ENCODE measurements at places on chromosomes 13 and 19.

GRCh38 chr13:74145249-74145975, 11.2 kb upstream of the KLF12 start:
- no peak for DNase-seq

DNA sequence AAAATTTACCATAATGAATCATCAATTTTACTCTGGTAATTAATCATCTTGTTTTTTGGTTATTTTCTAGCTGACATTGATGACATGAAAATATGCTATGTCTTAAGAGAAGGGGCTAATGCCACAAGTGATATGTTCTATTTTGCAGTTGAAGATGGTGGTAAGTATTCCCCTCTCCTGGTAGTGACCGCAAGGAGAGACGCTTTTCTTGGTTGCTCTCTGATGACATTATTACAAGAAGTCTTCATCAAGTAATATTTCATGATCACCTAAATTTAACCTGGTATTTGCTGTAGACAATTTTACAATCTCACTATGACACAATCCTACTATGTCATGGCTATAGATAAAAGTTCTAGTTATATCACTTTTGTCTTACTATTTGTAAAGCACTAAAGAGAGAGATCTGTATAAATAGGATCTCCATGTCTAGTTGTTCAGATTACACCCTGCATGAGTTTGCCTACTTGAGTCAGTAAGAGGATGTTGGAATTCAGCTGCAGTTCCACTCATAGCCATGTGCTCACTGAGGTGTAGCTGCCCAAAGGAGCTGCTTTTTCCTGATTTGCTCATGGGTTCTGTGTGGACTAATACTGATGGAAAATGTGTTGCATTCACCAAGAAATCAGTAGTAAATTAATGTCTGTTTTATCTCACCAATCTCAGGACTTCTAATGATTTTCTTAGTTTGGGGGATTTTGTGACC, 10.9 kb downstream of the FREM2 start:
- no peak for DNase-seq

DNA sequence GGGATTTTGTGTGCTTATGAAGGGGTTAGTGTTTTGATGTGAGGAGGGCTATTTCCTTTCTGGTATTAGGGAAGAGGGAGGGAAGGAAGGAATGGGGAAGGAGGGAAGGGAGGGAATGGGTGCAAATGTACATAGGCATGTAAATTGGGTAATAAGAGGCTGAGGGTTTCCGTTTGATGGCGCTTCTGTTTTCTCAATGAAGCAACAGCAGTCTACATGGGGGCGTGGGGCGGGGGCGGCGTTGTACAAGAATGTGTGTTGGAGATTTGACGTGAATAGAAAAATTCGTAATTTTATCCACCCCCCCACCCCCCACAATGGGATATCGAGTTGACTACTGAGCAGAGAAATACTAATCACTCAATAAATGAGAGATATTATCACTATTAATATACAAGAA, 52.5 kb downstream of the PDS5B start:
- DNase-seq, result no peak

- no peak for DNase-seq
These were observed 1.0 kb downstream of the CDC16 start for GRCh38 chr13:114235697-114236096.

DNA sequence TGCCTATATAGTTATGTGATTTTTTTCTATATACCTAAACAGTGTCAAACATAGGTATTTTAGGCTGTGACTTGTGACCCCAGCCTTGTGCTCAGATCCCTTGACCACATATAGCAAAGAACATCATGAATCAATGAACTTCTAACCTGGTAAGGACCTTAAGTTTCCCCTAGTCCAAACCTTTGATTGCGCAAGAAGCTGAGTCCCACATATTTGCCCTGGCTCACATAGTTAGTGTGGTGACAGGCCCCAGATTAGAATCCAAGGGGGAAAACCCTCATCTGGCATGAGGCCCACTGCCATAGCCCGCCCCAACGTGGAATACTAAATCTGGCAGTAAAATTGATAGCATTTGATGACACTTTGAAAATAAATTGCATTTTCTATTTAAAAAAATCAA, 171.8 kb downstream of the MZT1 start:
- DNase-seq, result no peak

GRCh38 chr19:33207040-33207620, 13.0 kb downstream of the LRP3 start:
- DNase-seq, result no peak

DNA sequence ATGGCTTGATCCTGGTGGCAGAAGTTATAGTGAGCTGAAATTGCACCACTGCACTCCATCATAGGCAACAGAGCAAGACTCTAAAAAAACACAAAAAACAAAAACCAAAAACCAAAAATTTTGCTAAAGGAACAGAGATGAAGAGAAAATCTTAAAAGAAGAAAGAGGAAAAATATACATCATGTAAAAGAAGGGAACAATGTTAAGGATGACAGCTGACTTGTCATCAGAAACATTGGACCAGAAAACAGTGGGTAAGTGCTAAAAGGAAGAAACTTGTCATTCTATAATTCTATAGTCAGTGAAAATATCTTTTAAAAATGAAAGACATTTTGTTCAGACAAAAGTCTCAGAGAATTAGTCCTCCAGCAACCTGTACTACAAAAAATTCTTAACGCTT, 93.8 kb downstream of the WASF3 start:
- DNase-seq, result no peak

DNA sequence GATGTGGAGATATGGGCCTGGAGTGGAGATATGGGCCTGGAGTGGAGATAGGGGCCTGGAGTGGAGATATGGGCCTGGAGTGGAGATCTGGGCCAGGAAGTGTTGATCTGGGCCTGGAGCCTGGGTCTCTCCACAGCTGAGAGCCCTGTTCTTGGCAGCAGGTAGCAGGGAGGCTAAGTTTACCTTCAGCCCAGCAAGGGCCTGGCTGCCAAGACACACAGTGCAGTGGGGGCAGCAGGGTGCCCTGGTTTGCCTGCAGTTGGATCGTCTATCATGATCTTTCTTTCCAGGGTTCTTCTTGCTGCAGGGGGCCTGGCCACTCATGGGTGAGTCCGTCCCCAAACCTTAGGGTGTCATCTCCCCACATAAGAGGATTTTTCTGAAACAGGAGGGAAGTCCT, 687 bp downstream of the KIR3DL2 start:
- DNase-seq, result no peak

GRCh38 chr19:38429055-38429810, 3.2 kb upstream of the RASGRP4 start:
- DNase-seq, result no peak

GRCh38 chr19:17475541-17476115, 5.3 kb downstream of the SLC27A1 start:
- DNase-seq, result no peak

- DNase-seq, result no peak
These were observed 131.5 kb upstream of the USP29 start for GRCh38 chr19:56988299-56988698.

DNA sequence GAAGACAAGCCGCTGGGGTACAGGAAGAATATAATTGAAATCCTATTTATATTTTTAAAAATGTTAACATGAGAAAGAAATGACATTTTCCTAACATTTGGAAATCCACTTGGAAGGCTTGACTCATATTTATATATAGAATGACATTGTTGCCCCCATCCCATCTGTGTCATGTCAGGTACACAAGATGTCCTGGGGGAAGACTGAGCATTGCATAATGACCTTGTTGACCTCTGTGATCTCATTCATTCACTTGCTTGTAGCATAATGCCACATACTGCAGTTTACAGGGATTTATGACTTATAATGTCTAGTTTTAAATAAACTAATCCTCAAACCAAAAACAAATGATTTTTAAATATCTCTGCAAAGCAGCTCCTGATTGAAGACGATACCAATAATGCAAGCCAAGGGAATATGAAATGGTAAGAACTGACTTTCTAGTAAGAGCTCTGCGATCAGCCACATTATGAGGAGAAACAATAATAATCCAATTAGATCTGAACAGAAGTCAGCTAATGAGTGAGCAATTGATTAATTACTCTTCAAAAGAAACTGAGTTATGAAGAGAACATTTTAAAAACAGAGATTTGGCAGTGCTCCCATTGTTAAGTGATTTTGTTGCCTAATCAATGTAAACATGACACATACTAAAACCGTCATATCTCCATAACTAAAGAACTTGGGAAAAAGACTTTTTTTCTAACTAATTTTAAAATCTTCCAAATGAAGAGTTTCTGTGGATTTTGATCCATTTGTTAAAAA, 21.2 kb upstream of the VWA8 start:
- no peak for DNase-seq

DNA sequence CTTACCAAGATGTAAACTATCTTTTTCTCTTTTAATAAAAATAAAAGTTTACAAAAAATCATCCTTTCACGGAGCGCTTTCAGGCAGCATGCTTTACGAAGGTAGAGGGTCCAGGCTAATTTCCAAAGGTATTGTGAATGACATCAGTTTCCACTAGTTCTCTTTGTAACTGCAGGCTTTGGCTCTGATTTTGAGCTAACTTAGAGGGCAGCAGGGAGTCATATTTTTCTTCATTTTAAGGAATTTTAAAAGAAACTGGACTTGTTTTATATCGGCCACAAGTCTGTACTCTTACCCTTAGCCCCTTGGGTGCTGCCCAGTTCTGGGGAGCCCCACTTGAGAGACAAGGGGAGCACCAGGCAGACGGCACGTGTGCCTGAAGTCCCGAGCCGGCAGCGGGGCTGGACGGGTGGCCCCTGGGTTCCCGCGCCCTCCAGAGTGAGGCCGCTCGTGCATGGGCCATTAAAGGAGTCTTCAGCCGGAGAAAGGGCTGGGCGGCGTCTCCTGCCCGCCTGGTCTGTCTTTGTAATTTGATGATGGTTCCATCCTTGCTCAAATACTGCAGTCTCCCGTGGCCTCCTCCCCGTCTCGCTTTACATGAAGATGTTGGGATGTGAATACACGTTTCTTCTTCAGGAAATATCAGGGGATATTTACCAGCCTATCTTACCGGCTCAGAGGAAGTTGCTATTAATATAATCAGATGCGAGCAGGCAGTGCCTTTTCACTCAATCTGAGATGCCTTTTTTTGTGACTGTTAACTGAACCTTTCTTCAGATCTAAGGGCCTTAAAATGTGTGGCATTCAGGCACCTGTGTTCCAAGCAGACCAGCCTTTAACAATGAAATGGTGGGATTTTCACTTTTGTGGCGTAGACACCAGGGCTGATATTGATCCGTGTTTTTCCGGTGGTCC, 67.4 kb downstream of the GGACT start:
- no peak for DNase-seq

- no peak for DNase-seq
These were observed 336.3 kb downstream of the UQCRFS1 start for GRCh38 chr19:28876609-28877123.

GRCh38 chr13:113060557-113061270, 44.9 kb upstream of the F7 start:
- DNase-seq, result no peak

DNA sequence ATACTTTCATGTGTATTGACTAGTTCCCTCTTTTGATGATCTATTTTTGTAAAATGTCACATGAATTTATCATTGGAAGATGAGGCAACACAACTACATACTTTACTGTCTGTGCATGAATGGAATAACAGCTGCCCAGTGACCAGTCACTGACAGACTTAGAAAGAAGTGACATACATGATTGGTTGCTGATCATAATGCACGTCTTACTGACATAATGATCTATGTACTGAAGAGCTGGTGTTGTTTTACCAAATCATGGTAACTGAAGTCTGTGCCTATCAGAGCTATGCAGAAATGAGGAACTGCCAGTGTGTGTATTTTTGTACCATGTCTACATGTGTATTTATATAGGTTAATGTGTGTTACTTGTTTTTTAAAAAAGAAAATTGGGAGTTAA, 26.5 kb downstream of the GPR18 start:
- DNase-seq, result no peak

- DNase-seq, result no peak
These were observed 3.0 kb upstream of the CEACAM1 start for GRCh38 chr19:42531313-42531712.
